ENCODE measurements at places on chromosomes 6 and 20.

GRCh38 chr6:43509984-43510826 is at the start of gene LRRC73:
TSS of gene LRRC73 (minus strand) at chr6:43510346. CDS start at chr6:43509785, 561 bp downstream.
- peak; percentile 63 for DNase-seq

- DNase-seq = no peak
Measured at GRCh38 chr20:63448031-63448430, 24.4 kb downstream of the KCNQ2 start.

- DNase-seq = no peak
Measured at GRCh38 chr6:126374372-126374771, 34.5 kb downstream of the CENPW start.

DNA sequence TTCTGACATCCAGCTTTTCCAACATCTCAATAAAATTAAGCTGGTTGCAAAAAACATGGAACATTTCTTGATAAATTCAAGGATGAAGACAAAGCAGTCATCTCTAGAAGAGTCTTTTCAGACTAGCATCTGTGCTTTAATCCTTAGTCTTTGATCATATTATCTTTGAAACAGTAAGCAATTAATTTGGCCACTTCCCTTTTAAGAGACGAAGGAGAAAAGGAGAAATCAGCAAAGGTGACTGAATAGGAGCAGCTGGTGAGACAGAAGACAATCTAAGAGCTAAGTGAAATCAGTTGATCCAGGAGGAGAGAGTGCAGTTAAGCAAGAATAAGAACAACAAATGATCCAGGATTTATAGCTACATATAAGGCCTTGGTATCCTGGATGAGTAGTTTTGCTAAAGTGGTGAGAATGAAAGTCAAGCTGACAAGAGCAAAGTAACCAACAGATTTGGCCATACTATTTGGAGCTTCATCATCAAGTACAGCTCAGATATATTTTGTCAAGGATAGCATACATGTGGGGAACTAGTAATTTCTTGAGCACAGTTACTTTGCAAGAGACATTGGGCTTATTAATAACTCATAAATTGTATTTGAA is 215.5 kb downstream of the ADGB start:
- DNase-seq = no peak

DNA sequence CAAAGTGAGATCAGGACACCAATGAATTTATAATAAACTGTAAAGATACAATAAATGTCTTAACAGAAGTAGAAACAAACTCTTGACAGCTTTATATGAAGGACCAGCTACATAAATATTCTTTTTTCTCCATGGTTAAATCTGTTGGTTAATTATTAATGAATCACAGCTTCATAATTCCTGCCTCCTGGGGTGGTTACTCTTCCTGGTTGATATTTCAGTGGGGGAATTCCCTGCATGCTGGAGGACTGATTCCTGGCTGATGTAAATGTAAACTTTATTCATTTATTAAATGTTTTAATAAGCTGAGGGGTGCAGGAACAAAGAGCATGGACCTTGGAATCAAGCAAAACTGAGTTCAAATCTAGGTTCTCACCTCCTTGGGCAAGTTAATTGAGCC is 16.2 kb upstream of the RCAN2 start:
- no peak for DNase-seq

DNA sequence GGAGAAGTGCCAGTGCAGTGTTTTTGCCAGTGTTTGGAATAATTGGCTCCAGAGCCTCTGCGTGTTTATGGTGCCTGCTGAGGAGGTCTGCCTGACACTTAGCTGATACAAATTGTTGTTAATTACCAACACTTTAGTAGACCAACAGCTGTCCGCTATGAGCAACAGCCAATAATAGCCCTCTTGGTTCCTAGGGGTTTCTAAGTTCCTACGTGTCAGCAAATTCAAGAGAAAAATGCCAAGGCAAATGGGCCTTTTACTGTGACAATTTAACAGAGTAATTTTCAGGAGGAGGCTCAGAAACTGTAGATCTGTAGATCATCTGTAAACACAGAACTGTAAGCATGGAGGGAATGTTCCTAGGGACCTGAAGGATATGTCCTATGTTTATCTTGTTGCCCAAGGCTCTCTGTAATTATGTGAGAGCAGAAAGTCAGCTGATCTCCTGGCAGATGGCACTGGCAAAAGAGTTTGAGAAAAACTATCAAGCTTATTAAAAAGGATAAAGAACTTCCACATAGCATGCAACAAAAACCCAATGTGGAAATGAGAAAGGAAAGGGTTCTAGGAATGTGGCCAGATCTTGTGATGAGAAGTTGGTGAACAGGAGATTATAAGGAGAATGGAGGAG is 157.7 kb downstream of the GJA1 start:
- peak; percentile 76 for DNase-seq

DNA sequence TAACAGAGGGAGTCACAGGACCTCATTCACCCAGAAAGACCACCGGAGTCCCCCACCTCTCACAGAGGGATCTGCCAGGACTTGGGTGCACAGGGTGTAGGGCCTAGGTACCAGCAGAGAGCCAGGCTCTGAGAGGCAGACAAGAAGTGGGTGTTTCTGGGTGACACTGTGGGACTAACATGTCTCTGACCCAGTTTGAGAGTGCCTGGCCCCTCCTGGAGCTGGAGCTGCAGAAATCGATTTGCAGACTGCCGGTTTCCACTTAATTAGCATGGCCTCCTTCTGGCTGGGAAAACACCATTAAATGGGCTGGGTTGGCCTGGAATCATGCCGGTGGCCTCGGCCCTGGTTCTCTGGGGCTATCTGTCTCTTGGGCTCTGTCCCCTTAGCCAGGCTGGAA is 59.2 kb downstream of the PPP1R16B start:
- DNase-seq = no peak

GRCh38 chr6:16966791-16967469 is 134.9 kb upstream of the STMND1 start:
- DNase-seq = no peak

DNA sequence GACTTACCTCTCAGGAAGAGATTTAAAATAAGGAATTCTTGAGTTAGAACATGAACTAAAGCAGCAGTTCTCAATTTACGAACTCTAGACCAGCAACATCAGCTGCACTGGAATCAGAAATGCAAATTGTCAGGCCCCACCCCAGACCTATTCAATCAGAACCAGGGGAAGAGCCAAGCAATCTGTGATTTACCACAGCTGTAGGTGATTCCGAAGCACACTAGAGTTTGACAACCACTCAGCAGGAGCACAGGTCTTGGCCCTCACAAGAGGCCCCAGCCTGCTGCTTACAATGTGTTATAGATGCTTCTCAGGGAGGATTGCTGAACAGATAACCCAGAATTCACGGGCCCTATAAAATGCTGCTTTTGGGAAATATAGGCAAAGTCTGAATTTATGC is 279.2 kb downstream of the PTPRK start:
- DNase-seq = no peak

- peak; percentile 30 for DNase-seq
Measured at GRCh38 chr6:87702589-87702945, 534 bp upstream of the AKIRIN2 start.

DNA sequence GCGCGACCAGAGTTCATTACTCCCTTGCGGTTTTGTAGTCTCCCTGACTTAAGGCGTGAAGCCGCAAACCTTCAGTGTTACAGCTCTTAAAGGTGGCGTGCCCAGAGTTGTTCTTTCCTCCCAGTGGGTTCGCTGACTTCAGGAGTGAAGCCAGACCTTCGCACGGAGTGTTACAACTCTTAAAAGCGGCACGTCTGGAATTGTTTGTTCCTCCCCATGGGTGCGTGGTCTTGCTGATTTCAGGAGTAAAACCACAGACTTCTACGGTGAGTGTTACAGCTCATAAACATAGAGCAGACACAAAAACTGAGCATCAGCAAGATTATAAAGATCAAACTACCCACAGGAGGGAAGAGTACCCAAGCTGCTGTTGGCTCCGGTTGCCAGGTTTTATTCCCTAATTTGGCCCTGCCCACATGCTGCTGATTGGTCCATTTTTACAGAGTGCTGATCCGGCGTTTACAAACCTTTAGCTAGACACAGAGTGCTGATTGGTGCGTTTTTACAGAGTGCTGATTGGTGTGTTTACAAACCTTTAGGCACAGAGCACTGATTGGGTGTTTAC is 10.4 kb downstream of the TMEM14C start:
- no peak for DNase-seq

DNA sequence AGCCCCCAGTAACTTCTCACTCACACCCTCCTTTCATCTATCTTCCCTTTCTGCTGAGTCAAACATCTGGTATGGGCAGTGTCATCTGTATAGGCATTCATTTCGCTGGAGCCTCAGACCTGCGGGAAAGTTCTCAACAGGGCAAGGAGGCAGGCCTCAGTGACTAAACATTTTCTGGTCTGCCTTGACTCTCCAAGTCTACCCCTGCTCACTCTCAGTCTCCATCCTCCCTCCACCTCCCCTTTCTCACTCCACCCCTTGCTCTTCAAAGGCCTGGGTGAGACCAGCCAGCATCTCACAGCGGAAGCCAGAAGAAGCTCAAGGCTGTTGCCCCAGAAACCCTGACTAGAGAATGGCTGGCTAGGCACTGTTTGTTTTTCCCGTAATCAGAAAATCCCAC is 105.0 kb upstream of the BEND6 start:
- DNase-seq = no peak

- no peak for DNase-seq
Measured at GRCh38 chr6:163782436-163783003, 368.0 kb downstream of the QKI start.

GRCh38 chr6:17097982-17098381 is 3.9 kb upstream of the STMND1 start:
- no peak for DNase-seq

- no peak for DNase-seq
Measured at GRCh38 chr6:43968110-43968965, 158.9 kb downstream of the MRPL14 start.

DNA sequence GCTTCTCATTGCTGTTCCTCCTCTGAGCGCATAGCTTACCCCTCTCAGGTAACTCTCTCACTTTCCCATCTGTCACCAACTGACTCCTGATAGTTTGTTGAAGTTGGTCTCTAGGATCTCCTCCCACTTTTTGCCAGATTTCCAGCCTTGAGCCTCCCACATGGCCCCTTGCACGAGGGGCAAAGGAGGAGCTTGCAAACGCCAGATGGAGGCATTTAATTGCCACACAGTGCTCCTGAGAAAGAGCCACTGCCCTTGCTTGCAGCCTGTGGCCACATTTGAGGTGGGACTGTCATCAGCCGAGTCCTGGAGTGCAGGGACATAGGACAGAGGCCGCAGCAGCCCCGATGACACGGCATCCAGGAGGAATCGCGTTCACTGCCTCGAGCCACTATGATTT is 348.7 kb downstream of the SMOC2 start:
- DNase-seq = no peak

GRCh38 chr6:14379568-14379967 is 262.0 kb downstream of the CD83 start:
- DNase-seq = no peak

- no peak for DNase-seq
Measured at GRCh38 chr20:4332121-4332860, 316.9 kb upstream of the RNF24 start.

GRCh38 chr6:167097770-167098169 is 25.1 kb upstream of the CCR6 start:
- DNase-seq = no peak

- no peak for DNase-seq
Measured at GRCh38 chr20:2899243-2899642, 26.0 kb downstream of the PTPRA start.

DNA sequence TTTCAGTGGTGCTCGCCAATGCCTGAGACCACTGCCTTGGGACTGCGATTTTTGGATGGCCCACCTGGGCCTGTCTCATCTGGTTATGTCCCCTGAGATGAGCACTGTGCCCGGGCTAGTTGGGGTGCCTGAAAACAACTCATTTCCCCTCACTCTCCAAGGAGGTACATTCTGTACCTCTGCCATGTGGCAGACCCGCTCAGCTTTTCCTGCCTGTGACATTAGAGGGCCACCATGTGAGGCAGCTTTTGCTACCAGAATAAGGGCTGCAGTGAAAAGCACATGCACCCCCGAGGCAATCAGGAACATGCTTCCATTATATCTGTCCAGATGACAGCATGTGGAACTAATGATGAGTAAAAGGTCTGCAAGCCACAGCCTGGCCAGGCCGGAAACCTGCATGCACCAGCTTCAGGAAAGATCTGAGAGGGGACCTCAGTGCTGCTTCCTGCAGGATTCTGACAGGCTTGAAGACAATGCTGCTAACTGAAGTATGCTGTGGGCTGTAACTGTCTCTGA is 11.3 kb upstream of the SRSF6 start:
- DNase-seq = no peak

DNA sequence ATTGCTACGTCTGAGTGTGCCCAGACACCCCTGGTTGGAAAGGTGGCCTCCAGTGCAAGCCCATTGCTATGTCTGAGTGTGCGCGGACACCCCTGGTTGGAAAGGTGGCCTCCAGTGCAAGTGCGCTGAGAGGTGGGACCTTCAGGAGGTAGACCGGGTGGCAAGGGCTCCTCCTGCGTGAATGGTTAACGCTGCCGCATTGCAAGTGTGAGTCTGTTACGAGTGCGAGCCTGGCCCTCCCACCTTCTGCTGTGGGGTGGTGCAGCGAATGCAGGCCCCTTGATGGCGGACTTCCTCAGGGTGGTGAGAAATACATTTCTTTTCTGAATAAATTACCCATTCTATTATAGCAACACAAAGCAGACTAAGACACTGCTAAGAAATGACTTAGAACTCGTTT is 208.8 kb downstream of the DLL1 start:
- DNase-seq = no peak

- no peak for DNase-seq
Measured at GRCh38 chr6:34098045-34098936, 47.6 kb downstream of the GRM4 start.

GRCh38 chr6:89508755-89509563 is 76.0 kb downstream of the ANKRD6 start:
- DNase-seq = peak; percentile 28

GRCh38 chr6:37741757-37742400 is 44.2 kb upstream of the MDGA1 start:
- DNase-seq = peak; percentile 17
